Spinal cord (tissue), 10 donors: ENCODE measurements at places on chromosomes 1 and 21. TPM values are rescaled to one million over a fixed set of nuclear protein-coding genes. Genes with fewer than 3 reads are reported as not detected.

PLCH2 gene
- 17.2 TPM for polyA plus RNA-seq

DMBX1 gene
- polyA plus RNA-seq: 0.29 TPM

IL10 gene
- 0.52 TPM for polyA plus RNA-seq

KRTAP7-1 gene
- not detected for polyA plus RNA-seq

CD1D gene
- 0.90 TPM for polyA plus RNA-seq

KIAA0040 gene
- 1.7 TPM for polyA plus RNA-seq

LRRN2 gene
- 48.6 TPM for polyA plus RNA-seq

MAP3K21 gene
- 5.6 TPM for polyA plus RNA-seq

RNU1-2 gene
- not detected for polyA plus RNA-seq

MYBPH gene
- polyA plus RNA-seq: 0.35 TPM

TLCD4 gene
- 6.2 TPM for polyA plus RNA-seq

OR2T27 gene
- polyA plus RNA-seq: not detected

CMPK1 gene
- polyA plus RNA-seq: 65.5 TPM

CLCA4 gene
- polyA plus RNA-seq: 0.11 TPM

UBE2U gene
- polyA plus RNA-seq: not detected

CCDC17 gene
- polyA plus RNA-seq: 1.1 TPM

SLC1A7 gene
- 0.48 TPM for polyA plus RNA-seq

RORC gene
- polyA plus RNA-seq: 0.15 TPM
